ENCODE measurements at places on chromosomes 12 and 14.

DNA sequence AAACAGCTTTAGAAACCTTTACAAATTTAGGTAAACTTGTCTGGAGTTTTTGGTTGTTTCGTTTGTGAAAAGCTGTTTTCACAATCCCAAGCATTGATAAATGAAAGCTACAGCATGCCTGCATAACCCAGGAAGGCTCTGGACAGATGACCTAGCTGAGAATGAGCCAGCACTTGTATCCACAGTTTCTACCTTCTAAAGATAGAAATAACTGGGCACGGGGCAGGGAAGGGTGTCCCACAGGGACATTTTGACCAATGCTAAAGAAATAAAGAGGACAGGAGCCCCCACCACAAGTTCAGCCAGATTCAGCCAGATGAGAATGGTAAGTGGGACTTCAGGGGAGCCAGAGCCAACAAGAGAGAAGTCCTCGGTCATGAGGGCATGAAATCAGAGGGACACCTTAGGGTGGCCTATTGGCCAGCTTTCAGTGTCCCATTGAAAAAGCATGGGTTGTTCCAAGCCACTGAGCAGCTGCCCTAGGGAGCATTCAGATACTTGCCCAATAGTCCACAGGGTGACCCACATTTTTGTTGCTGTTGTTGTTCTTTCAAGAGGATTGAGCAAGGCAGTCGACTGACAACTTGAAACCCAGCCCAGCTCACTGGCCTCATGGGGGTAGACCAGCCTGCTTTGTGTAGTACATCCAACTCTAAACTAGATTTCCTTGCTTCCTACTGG, 140.3 kb upstream of the NUDT4 start:
- no peak for DNase-seq

- DNase-seq = peak; percentile 89
These were observed at the start of gene EP400 for GRCh38 chr12:131949431-131950181. EP400 (plus strand) TSS chr12:131949942; CDS start chr12:131960620, 10,678 bp downstream.

DNA sequence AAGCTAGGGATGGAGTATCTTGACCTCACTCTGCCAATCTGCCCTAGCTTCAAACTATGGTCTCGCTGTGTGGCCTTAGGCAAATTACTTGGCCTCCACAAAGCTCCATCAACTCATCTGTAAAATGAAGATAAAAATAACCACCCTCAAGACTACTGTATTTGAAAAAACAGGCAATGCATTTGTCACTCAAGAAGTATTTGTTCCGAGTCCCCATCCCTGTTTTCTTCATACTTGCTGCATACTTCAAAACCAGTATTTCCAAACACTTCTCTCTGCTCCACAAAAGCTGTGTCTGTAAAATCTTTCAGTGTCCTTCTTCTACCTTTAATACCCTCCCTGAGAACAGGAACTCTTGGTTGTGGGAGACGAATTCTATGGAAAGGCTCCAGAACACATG, 47.9 kb downstream of the GTF2A1 start:
- DNase-seq = no peak

DNA sequence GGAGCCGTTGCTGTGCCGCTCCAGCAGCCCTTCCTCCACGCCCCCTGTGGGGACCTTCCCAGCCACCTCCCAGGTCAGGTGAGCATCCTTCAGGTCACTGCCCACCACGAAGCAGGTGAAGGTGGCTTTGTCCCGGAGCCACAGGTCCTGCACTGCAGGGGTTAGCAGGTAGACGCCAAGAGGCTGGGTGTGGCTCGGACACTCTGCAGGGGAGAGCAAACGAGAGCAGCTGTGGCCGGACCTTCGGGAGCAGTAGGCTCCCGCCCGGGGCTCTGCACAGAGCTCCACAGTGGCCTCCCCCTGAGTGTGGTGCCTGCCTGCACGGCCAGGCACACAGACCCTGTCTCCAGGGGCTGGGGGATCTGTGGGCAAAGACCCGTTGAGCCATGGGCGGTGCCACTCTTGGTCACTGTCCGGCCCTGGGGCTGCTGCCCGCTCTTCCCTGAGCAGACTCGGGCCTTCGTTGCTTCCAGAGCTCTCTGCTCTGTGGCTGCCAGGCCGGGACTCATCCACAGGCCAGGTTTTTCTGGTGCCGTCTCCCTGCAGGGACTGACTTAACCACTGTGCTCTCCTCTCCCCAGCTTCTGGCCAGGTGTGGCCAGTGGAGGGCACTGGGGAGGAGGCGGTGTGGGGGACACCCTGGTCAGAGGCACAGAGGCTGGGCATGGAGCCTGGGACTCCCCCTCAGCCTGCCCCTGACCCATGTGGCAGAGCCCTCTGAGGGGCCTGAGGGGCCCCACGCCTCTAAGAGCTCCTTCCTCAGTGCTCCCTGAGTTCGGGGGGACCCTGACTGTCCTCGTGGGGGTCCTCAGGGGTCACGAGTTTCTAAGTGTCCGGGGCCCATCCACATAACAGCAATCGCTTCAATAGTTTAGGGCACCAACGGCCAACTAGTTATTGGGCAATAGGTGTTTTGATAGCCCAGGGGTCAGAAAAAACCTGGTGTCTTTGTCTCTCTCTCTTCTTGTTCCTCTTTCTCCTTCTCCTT, 314.9 kb downstream of the TMEM121 start:
- no peak for DNase-seq

DNA sequence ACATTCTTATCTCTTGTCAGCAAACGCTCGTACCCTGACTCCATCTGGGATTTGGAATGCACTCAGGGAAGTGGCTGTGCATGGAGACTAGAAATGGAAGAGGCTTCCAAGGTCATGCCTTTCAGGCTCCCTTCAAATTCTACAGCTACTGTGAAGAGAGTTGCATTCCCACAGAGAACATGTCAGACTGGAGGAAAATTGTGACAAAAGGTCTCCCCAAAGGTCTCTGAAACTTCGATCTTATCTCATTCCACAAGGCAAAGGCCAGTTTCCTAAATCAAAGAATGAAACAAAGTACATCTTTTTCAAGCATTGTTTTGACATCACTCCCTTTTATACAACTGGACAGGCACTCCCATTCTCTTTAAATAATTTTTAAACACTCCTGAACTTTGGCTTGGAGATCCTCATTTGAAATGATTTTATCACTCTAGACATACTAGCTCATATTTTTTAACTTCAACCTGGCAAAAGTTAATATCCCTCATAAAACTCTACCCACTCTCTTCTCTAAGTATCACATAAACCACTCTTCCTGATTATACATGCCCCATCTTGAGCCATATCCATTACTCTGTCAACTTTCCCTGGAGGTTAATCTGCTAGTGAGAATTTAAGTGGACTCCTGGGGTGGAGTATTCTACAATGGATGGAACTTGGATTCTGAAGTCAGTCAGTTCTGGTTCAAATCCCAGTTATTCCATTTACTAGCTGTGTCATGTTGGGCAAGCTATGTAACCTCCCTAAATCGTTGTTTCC, 218.1 kb upstream of the HMGA2 start:
- no peak for DNase-seq

GRCh38 chr12:1949771-1950470, 31.5 kb upstream of the CACNA2D4 start:
- DNase-seq = no peak

DNA sequence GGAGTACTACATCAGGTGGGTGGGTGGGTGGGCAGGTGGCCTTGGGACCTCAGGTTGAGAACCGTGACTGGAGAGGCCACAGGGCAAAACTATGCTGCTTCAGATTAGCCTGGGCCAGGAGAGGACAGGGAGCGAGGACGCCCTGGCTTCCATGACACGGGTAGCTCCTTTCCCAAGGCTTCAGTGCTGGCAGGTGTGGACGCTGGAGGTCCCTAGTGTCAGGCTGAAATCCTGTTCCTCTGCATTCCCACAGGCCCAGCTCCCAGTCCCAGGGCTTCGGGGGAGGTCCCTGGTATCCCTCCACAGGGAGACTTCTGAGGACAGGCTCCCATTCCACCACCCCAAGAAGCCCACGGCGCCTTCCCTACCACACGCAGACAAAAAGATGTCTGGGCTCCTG, 31.6 kb downstream of the CCDC92 start:
- no peak for DNase-seq

GRCh38 chr12:19576506-19577280, 137.4 kb downstream of the AEBP2 start:
- no peak for DNase-seq

- no peak for DNase-seq
These were observed 11.0 kb downstream of the ITPR2 start for GRCh38 chr12:26822026-26822425.

DNA sequence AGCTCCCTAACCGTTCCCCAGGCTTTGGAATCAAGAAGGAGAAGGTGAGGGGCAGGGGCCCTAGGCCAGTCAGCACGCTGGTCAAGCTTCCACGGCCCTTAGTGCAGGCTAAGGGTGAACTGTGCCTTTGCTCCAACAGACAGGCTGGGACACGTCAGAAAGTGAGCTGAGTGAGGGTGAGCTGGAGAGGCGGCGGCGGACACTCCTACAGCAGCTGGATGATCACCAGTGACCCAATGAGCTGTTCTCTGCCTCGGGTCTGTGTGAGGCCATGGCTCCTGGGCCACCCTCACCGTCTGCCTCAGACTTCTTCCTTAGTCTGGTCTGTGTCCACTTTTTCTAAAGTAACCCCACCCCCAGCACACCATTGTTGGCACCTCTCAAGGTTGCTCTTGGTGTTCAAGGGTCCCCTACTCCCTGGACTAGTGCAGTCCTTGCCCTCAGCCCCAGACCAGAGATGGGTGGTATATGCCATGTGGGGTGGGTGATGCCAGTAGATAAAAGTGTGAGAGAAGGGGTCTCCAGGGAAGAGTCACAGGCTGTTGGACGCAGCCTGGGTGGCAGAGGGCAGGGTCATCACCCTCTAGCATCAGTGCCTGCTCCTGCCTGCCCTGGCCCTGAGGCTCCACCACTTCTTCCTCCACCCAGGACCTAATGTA, 20.7 kb downstream of the PRPF40B start:
- DNase-seq = no peak

DNA sequence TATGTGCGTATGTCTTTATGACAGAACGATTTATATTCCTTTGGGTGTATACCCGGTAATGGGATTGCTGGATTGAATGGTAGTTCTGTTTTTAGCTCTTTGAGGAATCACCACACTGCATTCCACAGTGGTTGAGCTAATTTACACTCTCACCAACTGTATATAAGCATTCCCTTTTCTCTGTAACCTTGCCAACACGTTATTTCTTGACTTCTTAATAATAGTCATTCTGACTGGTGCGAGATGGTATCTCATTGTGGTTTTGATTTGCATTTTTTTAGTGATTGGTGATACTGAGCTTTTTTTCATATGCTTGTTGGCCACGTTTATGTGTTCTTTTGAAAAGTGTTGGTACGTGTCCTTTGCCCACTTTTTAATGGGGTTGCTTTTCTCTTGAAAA, 49.7 kb downstream of the FRS2 start:
- no peak for DNase-seq

- DNase-seq = no peak
These were observed 426.9 kb downstream of the NOVA1 start for GRCh38 chr14:26170885-26171284.

GRCh38 chr12:23742574-23742973, 206.9 kb downstream of the SOX5 start:
- no peak for DNase-seq

GRCh38 chr12:120350576-120351350, 18.2 kb downstream of the MSI1 start:
- no peak for DNase-seq

- DNase-seq = no peak
These were observed 94.9 kb downstream of the SLCO1A2 start for GRCh38 chr12:21239866-21240265.

DNA sequence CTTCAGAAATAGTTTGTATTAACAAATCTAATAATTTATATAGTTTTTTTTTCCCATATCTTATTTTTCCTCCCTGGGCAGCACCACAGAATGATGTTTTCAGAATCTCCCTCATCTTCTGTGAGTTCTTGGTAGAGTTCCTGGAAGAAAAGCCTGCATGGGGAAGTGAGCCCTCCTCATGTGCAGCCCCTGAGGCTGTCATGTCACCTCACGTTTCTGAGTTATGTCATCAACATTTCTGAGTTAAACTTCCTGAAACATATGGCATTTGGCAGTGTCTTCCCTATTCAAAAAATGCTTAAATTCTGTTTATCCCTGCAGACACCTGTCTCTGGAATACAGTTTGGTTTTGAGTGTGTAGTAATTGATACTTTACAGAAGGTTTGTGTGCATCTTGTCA, 979.0 kb downstream of the TMEM121 start:
- DNase-seq = no peak

GRCh38 chr14:33165926-33166289, 227.2 kb downstream of the NPAS3 start:
- no peak for DNase-seq

DNA sequence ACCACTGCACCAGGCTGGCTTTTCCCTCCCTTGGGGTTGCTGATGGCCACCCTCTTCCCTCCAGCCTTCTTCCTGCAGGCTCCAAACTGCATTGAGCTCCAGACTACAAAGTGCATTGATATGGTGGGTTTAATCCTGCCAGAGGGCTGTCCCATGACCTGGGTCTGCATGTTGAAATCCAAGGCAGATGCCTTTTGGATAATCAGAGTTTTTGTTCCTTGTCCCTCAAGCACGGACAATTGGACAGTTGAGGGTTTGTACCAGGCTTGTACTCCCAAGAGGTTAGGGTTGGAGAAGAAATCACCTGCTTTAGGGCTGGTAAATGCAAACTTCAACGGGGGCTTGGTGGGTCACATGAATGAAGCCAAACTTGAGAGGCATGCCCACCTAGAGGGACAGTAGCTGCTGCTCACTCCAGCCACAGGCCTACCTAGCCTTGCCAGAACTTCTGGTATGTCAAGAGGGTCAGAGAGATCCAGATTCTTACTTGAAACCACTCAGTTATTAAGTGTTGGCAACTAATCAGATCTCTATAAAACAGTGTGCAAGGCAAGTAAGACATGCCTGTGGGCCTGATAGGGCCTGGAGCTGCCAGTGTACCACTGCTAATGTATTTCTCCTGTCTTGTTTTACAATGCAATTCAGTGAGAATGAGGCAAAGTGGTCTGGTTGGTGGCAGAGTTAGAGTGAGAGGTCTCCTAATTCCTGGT, 21.7 kb upstream of the KRT83 start:
- no peak for DNase-seq

Data from hippocampal formation (tissue), 2 donors.